Left kidney (tissue), 8 donors: ENCODE measurements at places on chromosomes 6 and 20.
A peak's percentile ranks its signal among the peaks of the same experiment; 100 is the strongest.

DNA sequence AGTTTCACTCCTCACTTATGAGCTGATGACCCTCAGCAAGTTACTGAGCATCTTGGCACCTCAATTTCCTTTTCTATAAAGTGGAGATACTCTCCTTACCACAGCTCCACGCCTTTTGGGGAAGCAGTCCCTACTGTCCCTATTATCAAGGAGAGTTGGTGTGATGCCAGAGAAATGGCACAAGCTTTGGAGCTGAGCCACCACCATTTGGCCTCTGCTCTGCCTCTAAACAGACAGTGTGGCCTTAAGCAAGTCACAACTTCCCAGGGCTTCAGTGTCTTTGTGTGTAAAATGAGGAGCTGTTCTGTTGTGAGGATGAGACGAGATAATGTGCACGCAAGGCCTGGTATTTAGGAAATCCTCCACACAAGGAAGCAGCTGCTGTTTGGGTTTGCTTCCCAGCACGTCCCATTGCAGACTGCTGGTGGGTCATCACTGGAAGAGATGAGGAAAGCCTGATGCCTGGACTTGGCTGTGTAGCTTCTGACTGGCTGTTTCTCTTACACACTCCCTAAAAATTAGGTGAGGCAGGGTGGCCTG is 18.5 kb downstream of the NSFL1C start:
- DNase-seq = no peak

- no peak for DNase-seq
Observed at GRCh38 chr6:157997893-157998608, 16.4 kb downstream of the SYNJ2 start.

DNA sequence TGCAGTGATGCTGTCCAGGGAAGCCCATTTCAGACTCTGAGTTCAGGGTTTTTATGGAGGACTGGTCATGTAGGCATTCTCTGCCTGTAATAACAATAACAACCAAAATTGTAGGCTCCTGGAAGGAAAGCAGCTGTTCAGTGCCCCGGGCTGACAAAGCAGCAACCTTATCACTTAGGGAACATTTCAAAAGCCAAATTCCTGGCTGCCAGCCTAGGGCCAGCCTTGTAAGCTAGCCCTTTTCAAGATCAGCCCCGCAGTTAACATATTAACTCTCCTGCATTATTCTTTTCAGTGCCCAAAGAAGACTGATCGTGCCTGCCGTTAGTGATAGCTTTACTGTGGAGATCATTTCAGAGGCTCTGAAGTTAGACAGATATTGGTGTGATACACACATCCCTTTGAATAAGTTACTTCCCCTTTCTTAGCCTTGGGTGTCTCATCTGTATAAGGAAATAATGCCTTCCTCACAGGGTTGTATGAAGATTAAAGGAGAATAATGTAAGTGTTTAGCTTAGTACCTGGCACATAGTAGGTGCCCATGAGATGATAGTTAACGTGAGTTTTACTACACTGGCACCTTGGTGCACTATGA is 44.1 kb downstream of the CTNNBL1 start:
- no peak for DNase-seq

GRCh38 chr6:23890543-23891227 is 235.3 kb upstream of the NRSN1 start:
- DNase-seq = no peak

- no peak for DNase-seq
Observed at GRCh38 chr20:63974402-63975200, 4.8 kb downstream of the SAMD10 start.

DNA sequence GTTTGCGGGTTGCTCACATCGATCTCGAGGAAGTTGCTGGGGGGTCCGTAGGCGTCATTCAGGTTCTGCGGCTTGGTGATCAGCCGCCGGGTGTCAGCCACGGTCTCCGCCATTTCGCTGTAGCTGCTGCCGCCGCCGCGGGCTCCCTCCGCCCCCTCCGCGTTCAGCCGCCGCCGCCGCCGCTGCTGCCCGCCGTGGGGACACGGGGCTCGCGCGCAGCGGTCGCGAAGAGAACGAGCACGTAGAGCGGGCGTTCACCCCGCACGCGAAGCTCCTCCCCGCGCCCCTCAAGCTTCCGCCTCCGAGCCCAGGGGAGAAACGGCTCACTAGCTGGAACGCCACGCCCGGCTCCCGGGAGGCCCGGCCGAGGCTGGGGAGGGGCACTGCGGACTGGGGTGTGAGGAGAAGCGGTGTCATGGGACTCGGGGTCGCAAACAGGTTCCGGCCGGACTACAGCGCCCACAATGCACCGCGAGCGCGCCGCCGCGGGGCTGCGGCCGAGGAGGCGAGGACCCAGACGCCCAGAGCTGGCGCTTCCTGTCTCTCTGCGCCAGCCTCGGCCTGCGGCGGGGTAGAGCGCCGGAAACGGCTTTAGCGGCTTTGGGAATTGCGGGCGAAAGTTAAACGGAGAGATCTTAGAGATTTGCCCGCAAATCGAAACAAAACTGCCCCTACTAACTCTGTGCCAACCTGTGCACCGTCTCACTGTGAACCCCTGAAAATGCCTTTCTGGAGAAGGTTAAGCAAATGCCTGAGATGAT is at the start of gene SNX3:
Gene SNX3 (minus strand): TSS at position 232 of the 761 bp plus-strand sequence. CDS start 119 bp downstream, at position 113.
- DNase-seq = peak; percentile 93

DNA sequence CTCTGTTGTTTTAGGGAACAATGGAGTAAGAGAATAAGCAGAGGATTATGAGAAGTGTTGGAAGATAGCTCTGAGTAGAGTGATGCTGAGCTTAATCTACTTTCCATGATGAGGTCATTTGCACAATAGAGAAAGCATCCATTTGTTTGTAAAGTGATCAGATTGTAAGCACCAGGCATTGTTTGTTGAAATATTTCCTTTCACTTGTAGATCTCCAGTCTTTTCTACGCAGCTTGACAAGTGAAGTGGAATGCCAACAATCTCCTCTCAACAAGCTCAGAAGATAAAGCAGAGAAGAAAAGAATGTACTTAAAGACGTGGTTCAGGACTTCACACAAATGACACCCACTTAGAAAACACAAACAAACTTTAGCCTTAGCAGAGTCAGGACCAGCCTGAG is 80.1 kb upstream of the MARCKS start:
- DNase-seq = no peak

DNA sequence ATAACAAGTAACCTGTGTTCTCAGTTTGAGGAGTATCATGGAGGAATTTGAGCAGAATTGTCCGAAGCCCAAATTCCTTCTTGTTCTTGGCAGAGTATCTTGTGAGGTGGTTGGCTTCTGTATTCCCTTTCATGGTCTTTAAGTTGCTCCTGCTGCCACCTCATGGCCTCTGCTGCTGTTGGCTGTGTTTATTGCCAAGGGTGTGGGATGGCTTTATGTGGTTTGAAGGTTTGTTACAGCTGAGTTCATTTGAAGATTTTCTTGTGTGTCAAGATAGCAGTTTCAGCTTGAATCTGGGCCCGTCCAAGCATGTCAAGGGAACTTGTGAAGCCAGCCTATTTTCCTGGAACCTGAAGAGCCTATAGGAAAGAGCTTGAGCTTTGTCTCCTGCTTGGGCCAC is 20.2 kb upstream of the TTK start:
- DNase-seq = peak; percentile 14

GRCh38 chr20:58603721-58604120 is 47.4 kb upstream of the STX16 start:
- DNase-seq = no peak

GRCh38 chr6:39938773-39939654 is 4.8 kb upstream of the MOCS1 start:
- DNase-seq = no peak

DNA sequence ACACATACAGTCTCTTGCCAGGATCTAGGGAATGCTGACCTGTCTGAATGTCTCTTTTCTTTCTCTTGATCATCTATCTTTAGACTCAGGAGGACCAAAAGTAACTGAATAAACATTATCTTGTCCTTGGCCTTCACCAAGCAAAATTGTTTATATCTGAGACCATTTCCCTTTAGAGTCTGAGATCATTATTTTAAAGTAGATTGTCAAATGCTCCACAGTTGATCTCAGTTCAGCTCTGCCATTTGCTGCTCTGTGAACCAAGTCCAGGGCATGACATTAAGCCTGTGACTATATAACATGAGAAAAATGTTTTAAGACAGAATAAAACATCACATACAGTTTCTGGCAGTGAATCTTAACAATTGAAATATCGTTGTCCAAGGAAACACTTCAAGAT is 148.3 kb upstream of the NRSN1 start:
- no peak for DNase-seq

DNA sequence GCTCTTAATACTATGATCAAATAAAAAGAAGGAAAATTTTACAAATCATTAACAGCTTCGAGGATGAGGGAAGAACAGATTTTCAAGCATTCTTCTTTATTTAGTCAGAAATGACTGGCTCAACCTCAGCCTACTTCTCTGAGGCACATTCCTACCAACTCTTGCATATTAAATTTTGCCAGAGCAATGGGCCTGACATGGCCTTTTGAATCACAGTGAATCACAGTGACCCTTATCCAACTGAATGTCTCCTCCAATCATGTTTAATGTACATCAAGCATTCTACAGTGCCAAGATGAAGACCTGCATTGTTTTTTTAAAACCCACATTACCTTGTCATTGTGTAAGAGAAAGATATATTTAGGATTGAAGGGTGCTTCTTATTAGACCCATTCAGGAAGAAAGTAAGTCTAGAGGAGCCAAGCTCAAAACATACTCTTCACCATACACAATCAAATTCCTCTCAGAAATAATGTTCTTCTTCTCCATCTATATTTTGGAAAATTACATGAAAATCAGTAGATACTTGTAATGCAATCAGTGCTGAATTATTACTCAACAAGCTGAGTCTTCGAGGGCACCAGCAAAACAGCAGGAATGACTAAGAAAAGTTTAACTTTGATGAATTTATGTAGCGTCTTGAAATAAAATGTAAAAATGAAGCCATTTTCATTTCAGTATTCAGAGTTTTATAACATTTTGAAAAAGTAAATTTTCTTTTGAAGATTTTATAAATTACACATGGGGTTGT is 44.1 kb upstream of the MOXD1 start:
- no peak for DNase-seq

DNA sequence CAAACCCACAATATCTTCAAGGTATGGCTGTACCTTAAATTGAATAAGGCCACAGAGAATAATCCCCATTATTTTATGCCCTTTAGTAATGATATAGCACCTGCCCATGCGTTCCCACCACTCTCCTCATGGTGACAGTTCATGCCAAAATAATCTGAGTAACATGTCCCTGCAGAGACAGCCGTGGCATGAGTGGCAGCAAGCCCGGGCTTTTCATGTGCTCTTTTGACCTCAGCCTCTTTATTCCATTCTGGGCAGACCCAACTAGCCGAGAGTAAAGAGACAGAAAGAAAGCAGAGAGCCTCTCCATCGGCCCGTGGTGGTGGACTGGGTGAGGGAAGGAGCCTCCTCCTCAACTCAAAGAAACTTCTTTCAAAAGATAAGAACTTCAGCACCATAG is 19.9 kb upstream of the POPDC3 start:
- no peak for DNase-seq

GRCh38 chr6:121584586-121585369 is 149.3 kb downstream of the GJA1 start:
- no peak for DNase-seq

- DNase-seq = no peak
Observed at GRCh38 chr20:32391003-32391402, 32.9 kb downstream of the ASXL1 start.

GRCh38 chr6:25050356-25050755 is 114.6 kb upstream of the RIPOR2 start:
- no peak for DNase-seq

- DNase-seq = no peak
Observed at GRCh38 chr6:150169609-150170008, 26.8 kb downstream of the PPP1R14C start.

- no peak for DNase-seq
Observed at GRCh38 chr6:87553159-87553765, 36.5 kb downstream of the RARS2 start.

GRCh38 chr6:69901361-69901760 is 35.0 kb downstream of the COL19A1 start:
- DNase-seq = no peak

GRCh38 chr6:109240370-109241084 is 141.7 kb downstream of the CD164 start:
- no peak for DNase-seq

DNA sequence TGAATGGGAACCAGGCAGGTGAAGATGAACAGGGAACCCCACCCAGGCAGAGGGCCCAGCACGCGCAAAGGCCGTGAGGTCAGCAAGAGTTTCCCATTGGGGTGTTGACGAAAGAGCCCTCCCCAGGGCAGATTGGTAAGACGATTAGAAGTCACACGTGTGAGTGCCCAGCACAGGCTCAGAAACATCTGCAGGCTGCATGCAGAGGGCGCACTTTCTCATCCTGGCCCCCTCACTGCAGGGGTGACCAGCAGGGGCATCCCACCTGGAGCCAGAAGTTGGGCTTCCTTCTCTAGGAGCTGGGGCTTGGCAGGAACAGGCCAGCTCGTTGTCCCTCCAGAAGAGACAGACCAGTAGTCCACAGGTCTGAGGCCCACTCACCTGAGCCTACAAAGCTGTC is 38.4 kb downstream of the VSTM2L start:
- DNase-seq = no peak

DNA sequence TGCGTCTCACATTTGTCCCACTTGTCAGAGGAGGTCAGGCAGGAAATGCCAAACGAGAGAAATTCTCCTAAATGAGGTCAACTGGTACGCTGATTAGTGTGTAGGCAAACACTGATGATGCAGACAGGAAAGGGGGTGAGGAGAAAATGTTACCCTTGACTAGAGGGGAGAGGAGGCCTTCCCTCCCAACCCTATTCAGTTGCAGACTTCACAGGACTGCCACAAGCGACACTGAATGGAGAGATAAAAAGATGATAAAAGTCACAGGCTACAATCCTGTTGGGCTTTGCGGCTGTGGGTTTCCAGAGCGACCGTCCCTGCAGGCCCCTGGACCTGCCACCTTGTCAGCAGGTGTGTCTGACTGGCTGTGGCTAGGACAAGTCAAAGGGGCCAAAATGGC is 569.4 kb downstream of the CDH26 start:
- no peak for DNase-seq

DNA sequence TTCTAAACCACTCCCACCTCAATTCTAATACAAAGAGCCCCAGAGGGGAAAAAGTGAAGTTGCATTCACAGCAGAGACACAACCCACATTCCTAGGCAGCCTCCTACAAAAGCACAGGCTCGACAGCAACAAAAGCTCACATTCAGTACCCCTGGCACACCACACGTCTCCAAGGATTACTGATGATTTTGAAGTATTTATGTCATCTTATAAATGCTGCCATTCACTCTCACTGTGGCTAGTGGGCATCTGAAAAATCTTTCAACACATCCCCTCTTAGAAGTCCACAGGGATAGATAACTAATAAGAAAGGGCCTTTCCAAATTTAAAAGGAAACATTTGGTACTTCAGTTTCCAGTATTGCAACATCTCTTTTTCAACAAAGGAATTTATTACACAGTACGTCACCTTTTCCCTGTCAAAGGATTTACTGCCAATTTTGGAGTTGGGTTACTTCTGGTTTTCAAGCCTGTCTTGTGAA is 146.7 kb downstream of the TASP1 start:
- DNase-seq = peak; percentile 19

DNA sequence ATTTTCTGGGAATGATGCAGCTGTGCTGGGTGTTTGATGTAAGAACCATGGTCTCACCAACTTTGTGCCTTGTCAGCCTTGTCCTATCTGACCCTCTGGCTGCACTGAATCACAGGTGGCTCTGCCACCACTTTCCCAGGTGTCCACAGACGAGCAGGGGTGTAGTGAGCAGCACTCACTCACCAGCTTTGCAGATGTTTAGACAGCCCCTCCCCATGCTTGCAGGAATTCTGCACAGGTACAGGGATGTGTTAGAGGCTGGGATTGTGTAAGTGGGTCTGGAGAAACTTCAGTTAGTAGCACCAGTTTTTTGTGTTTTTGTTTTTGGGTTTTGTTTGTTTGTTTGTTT is 88.2 kb upstream of the NAA20 start:
- no peak for DNase-seq

- DNase-seq = no peak
Observed at GRCh38 chr6:64085126-64085525, 449.5 kb downstream of the PHF3 start.
